ENCODE measurements at places on chromosomes 13 and 19.

DNA sequence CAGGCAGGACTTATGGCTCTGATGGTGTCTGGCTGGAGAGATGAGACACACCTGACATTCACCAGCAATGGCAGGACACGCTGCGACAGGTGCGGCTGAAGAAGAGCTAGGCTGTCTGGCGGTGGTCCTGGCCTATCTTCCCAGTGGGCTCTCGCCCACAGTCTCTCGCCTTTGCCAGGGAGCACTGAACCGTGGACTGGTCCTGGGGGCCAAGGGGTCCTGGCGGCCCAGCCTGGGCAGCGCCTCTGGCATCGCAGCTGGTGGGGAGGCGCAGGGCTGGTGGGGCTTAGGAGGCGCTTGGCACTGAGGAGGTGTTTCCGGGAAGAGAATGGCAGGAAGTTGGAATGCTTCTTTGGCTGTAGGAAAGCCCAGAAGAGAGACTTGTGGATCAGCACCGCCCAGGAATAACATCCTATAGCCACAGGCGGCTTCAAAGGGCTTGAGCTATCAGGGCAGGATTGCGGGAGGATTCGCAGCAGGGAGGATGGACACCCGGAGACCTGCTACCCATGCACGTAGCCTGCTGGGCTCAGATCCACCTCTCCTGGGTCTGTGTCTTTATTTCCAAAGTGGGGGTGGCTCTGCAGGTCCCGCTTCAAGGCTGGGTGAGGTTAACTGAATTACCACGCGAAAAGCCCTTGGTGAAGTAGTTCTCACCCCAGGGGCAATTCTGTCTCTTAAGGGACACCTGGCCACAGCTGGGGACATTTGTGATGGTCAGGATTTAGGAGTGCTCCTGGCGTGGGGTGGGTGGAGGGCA lies 14.6 kb downstream of the KDM4B start:
- no peak for DNase-seq

GRCh38 chr13:59547950-59548349 lies 615.8 kb downstream of the DIAPH3 start:
- no peak for DNase-seq

DNA sequence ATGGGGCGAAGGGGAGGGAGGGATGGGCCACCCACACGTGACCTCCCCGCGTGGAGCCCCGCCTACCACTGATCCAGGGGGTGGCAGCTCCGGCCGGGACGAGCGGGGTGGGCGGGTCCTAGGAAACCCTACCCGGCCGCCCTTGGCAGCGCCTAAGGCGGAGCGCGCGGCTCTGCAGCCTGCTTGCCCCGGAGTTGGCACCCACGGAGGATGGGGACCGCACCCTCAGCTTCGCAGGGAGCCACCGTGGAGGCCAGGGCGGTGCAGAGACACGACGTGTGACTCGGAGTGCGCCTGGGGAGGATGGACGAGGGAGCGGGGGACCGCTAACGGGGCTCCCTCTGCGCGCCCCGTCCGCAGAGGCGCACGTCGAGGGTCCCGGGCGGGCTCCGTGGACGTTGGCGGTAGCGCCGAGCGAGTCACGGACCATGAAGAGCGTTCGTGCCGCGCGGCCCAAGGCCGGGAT lies at the start of gene RGS9BP:
TSS of gene RGS9BP (plus strand) at position 129 of the 466 bp plus-strand sequence. CDS start 416 bp downstream, outside the sequence.
- peak; percentile 39 for DNase-seq

DNA sequence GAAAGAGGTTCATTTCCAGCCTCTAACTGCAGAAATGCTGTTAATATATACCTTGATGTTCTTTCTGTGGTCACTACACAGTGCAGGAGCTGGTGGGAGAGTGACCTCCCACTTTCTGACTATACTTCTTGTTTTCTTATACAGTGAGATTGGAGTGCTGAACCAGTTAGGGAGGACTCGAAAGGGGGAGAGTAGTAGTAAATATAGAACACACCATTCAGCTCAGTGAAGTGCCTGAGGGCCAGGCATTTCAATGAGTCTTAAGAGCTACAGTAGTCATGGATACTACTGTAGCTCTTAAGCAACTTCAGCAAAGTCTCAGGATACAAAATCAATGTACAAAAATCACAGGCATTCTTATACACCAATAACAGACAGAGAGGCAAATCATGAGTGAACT lies 372.9 kb downstream of the MTUS2 start:
- no peak for DNase-seq

- DNase-seq, result no peak
Measured at GRCh38 chr19:18975011-18975410, 34.0 kb upstream of the HOMER3 start.

DNA sequence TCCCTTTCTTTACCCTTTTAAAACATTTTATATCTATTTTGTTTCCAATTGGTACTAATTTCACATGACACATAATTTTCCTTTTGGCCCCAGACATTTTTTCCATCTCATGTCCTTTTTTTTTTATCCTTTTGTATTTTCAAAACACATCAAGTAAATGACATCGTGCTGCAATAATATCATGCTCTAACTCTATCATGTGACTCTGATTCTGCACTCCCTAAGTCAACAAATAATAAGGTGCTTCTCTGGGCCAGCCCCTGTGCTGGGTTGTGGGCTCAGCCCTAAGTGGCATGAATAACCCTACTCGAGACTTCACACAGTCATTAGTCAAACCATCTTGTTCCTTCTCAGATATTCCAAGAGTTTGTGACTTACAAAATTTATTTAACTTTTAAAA lies 21.7 kb downstream of the NALCN start:
- DNase-seq, result no peak

- DNase-seq, result no peak
Measured at GRCh38 chr13:62997038-62997599, 1581.5 kb upstream of the PCDH20 start.

DNA sequence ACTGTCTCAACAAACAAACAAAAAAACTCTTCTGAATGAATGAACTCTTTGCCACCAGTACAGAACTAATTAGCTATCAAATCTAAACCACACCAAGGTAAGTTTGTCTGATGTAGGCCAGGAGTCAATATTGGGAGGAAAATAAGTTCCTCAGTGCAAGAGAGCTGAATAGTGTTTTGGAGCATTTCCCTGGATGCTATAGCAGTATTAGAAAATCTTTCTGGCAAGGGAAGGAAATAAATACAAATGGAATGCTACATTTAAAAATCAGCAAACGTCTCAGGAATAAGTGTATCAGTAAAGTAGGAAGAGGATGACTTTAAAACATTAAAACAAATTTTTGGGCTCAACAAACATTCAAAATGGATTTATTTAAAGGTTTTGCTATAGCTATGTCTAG lies 81.3 kb upstream of the TMTC4 start:
- DNase-seq, result no peak

- DNase-seq, result peak; percentile 28
Measured at GRCh38 chr19:49983645-49984229, 22.8 kb upstream of the SIGLEC11 start.

DNA sequence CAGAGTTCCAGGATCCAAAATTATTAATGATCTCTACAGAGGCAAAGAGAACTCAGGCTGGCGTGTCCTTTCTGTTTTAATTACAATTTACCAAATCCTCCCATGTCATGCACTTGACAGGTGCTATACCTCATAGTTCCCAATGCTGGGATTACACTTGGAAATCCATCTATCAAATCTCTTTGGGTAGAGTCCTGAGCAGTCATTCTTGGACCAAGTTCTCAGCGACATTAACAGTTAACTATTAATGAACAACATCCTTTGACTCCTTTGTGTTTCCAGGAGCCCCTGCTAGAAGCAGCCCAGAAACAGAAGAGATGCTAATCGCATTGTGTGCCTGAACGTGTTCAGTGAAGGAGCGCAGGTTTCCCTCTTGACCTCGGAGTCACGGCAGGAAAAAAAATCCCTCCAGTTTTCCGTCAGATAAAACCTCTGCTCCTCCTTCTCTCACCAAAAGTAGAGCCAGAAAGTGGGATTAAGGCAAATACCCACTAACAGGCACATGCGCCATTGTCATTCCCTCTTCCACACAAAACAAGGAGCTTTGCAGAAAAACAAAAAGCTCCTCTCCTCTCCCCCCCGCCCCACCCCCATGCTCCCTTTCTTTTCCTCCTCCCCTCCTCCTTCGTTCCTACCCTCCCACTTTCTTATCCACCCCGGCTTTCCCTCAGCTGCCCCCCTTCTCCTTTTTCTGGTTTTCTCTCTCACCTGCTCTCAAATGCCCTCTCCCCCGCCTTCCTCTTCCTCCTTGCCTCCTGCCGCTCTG lies 224.7 kb downstream of the ZIC5 start:
- DNase-seq, result no peak

DNA sequence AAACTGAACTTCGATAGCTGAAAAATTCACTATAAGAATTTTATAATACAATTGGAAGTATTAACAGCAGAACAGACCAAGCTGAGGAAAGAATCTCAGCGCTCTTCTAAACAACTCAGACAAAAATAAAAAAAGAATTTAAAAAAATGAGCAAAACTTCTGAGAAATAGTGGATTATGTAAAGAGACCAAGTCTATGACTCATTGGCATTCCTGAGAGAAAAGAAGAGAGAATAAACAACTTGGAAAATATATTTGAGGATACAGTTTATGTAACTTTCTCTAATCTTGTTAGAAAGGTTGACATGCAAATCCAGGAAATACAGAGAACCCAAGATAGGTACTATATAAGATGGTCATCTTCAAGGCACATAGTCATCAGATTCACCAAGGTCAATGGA lies 25.4 kb downstream of the SLC25A15 start:
- DNase-seq, result no peak

DNA sequence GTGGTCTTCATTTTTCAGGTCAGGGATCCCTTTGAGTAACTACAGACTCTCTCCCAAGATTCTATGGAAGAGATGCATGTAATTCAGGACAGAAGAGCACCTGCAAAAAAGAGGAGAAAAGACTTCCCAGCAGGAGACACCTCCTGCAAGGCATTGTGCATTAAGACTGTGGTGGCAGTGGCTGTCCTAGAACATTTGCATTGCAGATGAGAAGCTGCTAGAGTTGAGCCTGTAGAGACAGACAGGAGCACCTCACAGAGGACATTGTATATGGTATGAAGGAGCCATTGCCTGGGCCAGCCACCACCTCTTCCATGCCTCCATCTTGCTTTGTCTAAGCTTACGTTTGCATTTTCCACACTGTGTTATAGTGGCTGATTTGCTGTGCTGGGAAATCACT lies 11.2 kb upstream of the MYO16 start:
- DNase-seq, result no peak

DNA sequence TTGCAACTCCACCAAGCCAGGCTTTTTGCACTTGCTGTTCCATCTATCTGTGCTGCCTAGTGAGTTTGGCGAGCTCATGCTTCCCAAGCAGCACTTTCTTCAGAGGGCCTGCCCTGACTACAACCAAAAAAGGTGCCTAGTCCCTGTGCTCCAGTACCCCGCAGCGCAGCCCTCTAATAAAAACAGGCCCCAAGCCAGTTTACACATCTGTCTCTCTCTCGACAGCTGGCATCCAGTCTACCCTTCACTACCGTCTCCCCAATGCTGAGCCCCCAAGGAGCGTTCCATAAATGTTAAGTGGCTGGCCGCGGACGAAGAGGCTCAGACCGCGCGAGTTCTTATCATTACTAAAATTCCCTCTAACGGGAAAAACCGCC lies 512 bp downstream of the MED4 start:
- no peak for DNase-seq

- DNase-seq, result no peak
Measured at GRCh38 chr13:52961256-52961910, 67.2 kb upstream of the OLFM4 start.

DNA sequence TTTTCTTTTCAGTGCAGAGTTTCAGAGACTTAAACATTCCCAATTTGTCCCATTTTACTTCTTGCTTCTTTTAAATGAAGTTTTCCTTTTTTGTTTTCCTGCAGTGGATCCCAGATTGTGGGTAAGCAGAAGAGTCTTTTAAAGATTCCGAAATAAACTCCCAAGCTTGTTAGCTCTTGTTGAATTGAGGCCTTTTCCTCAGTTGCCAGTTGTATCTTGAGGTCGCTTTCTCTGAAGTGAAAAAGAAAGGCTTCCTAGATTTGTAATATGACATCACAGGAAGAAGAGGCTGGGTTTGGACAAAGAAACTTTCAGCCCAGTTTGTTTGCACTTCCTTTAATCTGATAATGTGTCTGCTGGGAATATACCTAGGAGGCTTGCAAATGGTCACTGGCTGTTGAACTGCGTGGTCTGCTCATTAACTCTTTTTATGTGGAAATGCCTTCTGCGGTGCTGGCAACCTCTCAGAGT lies at the start of gene LPAR6:
TSS of gene LPAR6 (minus strand) at position 233 of the 471 bp plus-strand sequence. CDS start 690 bp downstream, outside the sequence.
- peak; percentile 42 for DNase-seq

DNA sequence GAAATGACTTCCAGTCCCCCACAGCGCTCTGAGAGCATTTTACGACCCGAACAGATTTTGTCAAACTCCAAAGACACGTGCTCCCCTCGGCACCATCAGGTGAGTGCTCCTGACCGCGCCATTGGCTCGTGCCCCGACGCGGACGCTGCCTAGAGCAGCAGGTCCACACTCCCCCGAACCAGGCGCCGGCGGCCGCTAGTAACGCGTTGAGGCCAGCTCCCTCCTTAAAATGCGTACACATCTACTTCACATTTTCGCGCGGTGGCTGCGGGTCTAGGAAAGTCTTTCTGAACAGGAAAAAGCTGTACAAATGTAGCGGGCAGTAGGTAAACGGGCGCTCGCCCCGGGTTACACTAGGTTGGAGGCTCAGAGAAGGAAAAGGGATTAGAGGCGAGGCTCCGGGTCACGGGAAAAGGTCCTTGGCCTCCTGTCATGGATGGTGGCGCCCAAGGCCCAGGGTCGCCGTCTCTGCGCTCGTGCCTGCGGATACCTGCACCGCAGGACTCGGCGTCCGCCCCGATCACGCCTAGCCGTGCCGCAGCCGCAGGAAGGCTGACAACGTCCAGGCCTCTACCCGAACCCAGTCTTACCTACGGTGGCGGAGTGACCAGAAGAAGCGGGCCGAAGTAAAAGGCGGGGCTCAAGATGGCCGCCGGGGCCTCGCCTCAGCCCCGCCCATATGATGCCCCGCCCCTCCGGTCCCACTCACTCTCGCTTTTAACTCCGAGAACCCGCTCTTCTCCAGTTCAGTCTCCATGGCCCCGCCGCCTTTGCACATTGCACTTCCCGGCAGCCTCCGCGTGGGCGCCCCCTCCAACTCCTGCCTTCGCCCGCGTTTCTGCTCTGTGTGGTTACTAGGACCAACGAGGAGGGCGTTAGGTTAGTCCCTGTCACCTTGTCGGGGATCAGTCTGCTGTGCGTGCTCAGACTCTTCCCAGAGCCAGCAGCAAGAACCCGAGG lies at the start of gene ESD:
TSS of gene ESD (minus strand) at position 647 of the 960 bp plus-strand sequence. CDS start 5,748 bp downstream, outside the sequence.
- peak; percentile 93 for DNase-seq

Data from brain microvascular endothelial cell (primary cell).